ENCODE measurements at places on chromosomes 12 and 14. TPM values are rescaled to one million over a fixed set of nuclear protein-coding genes. Genes with fewer than 3 reads are reported as not detected.
A peak's percentile ranks its signal among the peaks of the same experiment; 100 is the strongest.

LGR5 gene
- 17.5 TPM for polyA plus RNA-seq

GRCh38 chr12:55829967-55830600, 697 bp upstream of the DNAJC14 start:
- no peak for DNase-seq

DNA sequence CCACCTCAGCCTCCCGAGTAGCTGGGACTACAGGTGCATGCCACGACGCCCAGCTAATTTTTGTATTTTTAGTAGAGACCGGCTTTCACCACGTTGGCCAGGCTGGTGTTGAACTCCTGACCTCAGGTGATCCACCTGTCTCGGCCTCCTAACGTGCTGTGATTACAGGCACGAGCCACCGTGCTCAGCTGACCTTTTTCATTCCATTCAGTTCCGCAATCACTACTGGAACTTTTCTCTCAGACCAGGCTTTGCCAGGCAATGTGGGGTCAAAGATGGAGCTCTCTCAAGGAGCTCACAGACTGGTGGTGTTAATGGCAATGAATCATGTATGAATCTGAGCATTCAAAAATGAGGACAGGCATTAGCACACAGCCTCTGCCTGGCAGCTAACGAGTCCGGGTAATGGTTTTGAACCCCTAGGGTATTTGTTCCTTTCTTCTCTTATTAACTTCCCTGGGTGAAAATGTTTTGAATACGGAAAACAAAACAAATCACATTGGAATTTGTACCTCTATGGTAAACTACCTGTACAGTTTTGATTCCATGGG, 9.4 kb upstream of the TCHP start:
- DNase-seq, result no peak

SOAT2 gene
- polyA plus RNA-seq, result 2.0 TPM

DNA sequence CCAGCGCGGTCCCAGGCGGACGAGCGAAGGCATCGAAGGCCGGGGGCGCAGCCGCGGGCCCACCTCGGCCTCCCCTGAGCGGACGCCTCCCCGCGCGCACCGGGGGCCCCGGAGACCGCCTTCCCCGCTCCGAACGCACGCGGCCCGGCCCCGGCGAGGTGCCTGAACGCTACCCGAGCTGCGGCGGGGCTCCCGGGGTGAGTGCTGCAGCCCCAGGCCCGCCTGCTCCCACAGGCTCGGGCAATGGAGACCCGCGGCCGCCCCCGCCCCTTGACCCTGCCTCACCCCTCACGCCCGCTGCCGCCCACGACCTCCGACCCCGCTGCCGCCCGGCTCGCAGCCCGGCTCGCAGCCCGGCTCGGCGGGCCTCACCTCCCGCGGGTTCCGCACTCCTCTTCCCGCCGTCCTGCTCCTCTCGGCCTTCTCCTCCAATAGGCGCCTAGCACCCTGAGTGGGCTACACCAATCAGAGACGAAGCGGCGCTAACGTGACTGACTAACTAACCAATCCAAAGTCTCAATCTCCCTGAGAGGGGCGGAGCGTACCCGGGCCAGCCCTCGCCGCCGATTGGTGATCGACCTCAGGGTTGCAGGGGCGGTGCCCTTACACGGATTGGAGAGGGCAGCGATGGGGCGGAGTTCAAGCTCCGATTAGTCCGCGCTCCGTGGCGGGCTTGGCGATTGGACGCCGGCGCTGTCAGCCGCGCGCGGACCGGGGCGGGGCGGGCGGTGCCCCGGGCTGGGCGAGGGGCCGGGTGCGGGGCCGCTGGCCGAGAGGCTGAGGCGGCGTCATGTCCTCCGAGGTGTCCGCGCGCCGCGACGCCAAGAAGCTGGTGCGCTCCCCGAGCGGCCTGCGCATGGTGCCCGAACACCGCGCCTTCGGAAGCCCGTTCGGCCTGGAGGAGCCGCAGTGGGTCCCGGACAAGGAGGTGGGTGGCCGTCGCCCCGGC, at the start of the genes XRCC3 and ZFYVE21:
XRCC3 (minus strand) TSS at position 400 of the 949 bp plus-strand sequence. CDS start 4,364 bp downstream, outside the sequence.
ZFYVE21 (plus strand) TSS at position 759 of the 949 bp plus-strand sequence; CDS start at position 791, 32 bp downstream.
- DNase-seq, result peak; percentile 99

All from right renal pelvis (tissue), 4 donors.